Left ventricle myocardium inferior (tissue), 1 donor: ENCODE measurements at places on chromosomes 7 and 10. TPM values are rescaled to one million over a fixed set of nuclear protein-coding genes. Genes with fewer than 3 reads are reported as not detected.

- DNase-seq = no peak
Measured at GRCh38 chr10:32269343-32270100, 77.4 kb downstream of the EPC1 start.

GRCh38 chr10:67839951-67840350, 2.0 kb upstream of the DNAJC12 start:
- no peak for DNase-seq

DNA sequence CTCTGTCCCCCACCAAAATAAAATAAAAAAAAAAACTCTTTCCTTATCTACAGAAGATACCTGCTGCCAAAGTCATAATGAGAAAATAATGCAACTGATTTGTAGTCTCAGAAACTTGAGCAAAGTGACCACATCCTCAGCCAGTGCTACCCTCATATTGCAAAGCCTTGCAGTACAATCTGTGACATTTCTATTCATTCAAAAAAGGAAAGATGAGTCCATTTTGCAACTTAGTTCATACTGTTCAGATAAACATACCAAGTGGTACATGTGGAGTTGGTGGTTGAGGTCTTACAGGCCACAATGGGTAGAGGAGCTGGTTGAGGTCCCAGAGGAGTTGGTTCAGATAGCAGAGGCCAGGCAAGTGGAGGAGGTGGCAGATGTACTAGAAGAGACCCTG, 6.5 kb upstream of the EIF5AL1 start:
- no peak for DNase-seq

GRCh38 chr7:2934984-2935740, 91.1 kb upstream of the GNA12 start:
- DNase-seq = no peak

GRCh38 chr10:72329290-72330068, 25.2 kb downstream of the DNAJB12 start:
- DNase-seq = no peak

- DNase-seq = no peak
Measured at GRCh38 chr10:114307731-114308130, 68.7 kb downstream of the VWA2 start.

DNA sequence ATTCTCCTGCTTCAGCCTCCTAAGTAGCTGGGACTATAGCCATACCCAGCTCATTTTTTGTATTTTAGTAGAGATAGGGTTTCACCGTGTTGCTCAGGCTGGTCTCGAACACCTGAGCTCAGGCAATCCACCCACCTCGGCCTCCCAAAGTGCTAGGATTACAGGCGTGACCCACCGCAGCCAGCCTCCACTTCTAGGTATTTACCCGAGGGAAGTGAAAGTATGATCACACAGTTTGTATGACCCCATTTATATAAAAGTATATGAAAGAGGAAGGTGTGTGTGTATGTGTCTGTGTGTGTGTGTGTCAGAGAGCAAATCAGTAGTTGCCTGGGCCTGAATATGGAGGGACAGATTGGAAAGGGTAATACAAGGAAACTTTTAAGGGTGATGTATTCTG, 2.0 kb upstream of the PURB start:
- no peak for DNase-seq

- DNase-seq = peak; percentile 48
Measured at GRCh38 chr7:55140221-55140940, 121.6 kb downstream of the EGFR start.

- no peak for DNase-seq
Measured at GRCh38 chr10:9056521-9056920, 1002.0 kb downstream of the GATA3 start.

GRCh38 chr10:60951272-60951724, 7.3 kb upstream of the RHOBTB1 start:
- no peak for DNase-seq

GRCh38 chr7:92831716-92832533, 4.4 kb downstream of the CDK6 start:
- DNase-seq = no peak

DNA sequence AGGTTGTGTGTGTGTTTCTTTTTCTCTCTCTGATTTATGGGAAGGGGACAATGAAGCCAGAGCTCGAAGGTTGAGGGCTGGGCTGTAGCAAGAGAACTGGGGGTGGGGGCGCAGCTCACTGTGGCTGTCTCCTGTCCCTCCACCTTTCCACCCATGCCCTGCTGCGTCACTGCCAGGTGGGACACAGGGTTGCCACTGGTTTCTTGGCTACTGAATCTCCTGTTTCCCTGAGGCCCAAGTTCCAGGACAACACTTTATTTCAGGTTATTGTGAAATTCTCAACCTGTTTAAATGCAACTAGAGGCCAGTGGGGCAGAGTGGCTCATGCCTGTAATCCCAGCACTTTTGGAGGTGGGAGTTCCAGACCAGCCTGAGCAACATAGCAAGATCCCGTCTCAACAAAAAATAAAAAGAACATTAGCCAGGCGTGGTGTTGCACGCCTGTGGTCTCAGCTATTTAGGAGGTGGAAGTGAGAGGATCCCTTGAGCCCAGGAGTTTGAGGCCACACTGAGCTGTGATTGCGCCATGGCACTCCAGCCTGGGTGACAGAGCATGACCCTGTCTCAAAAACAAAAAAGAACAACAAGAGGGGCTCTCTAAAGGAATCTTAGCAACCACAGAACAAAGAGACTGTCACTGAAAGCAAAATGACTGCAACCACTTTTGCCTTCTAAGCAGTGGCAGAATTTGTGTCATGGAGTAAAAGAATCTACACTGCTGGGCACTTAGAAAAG, 22.6 kb downstream of the TBATA start:
- DNase-seq = no peak

DNA sequence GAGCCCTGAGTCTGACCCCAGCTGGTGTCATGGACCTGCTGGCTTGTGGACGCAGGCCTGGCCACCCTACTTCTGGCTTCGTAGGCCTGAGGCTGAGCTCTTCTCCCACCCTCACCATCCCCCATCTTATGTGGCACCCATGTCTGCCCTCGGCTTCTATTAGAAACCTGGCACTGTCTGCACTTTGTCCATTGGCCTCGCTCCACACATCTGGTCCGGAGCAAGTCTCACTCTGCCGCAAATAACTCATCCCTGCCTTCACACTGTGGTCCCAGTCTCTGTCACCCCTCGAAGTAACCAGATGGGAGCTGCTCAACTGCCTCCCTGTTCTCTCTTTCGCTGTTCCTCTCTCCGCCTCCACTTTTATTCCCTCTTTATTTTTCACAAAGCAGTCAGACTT, 78.6 kb downstream of the TRRAP start:
- peak; percentile 41 for DNase-seq

- DNase-seq = no peak
Measured at GRCh38 chr7:115267503-115267902, 345.6 kb downstream of the MDFIC start.

- DNase-seq = peak; percentile 49
Measured at GRCh38 chr7:130921391-130922180, 187.6 kb upstream of the KLF14 start.

MRLN gene
- total RNA-seq = not detected

UROS gene
- total RNA-seq = 80.4 TPM

CYP2C19 gene
- not detected for total RNA-seq

CLIP2 gene
- total RNA-seq = 7.4 TPM

SOSTDC1 gene
- 0.85 TPM for total RNA-seq

PKD1L1 gene
- 1.5 TPM for total RNA-seq

HOXA7 gene
- total RNA-seq = 0.36 TPM

SPRN gene
- total RNA-seq = not detected
